Activated CD4-positive, alpha-beta T cell treated with anti-CD3 and anti-CD28 coated beads for 4 hours (primary cell): ENCODE measurements at places on chromosomes 4 and X.

- no peak for DNase-seq
Observed at GRCh38 chrX:43644124-43644701, 11.9 kb upstream of the MAOA start.

DNA sequence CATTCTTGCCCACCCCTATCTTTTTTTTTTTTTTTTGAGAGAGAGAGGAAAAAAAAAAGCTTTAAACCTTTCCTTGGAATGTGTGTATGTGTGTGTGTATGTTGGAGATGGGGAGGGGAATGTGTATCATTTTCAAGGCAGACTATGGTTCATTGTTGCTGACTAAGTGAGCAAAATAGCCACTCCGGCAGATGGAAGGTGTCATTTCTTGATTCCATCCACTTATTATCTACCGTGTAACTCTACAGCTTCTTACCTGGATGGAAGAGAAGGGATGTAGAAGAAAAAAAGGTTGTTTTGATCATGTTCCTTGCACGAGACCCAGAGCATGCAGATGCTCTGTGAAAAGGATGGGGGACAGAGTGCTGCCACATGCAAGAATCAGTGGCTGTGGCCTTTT lies 5.9 kb upstream of the GK2 start:
- DNase-seq = no peak

- DNase-seq = peak; percentile 38
Observed at GRCh38 chr4:101169044-101170014, 178.0 kb downstream of the PPP3CA start.

DNA sequence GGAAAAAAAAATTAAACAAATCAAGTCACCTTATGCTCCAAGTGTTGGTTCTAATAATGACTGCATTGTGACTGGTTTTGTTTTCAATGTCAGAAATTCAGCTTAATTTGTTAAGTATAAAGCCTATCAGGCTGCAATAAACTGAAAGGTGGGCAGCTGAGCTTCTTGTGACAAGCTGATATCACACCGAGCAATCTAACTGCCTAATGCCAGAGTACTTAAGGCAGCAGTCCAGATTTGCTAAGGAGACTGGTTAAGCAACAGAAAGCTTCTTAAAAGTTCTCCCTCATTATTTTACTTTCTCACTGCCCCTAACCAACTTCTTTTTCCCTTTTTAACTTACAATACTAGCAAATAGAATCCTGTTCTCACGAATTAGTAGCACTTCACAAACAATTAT lies 201.0 kb downstream of the MAB21L2 start:
- no peak for DNase-seq

- DNase-seq = no peak
Observed at GRCh38 chrX:40809210-40809609, 73.9 kb upstream of the MED14 start.

GRCh38 chr4:45897946-45898585 lies 225.8 kb downstream of the GABRG1 start:
- no peak for DNase-seq

DNA sequence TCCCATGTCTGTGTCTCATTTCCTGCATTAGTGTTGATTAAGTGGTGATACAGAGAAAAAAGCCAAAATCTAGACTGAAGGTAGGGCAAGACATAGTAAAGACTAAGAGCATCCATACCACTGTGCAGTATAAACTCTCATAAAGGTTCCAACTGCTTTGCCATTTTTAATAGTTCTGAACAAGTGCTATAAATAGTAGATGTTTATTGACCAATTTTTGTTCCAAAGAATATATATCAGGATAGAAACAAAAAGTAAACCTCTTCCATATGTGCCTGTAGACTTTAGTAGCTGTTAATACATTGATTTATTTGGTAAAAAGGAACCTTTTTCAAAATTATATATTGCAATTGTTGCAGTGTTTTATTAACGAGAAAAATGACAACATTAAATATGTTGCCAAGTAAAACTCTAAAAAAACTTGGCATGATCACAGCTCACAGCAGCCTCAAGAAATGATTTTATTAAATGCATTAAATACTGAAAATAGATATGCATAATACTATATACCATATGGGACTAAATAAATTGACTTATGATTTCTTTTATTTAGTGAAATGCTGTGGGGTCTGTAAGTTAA lies 22.3 kb upstream of the AASDH start:
- no peak for DNase-seq

- DNase-seq = no peak
Observed at GRCh38 chrX:28586286-28586685, 960 bp upstream of the IL1RAPL1 start.
